Activated T-helper 17 cell treated with anti-CD3 and anti-CD28 coated beads, Interleukin-2, amount 50 U/mL, for 72 hours (primary cell): ENCODE measurements at places on chromosomes 4 and X. TPM values are rescaled to one million over a fixed set of nuclear protein-coding genes. Genes with fewer than 3 reads are reported as not detected.

CYTL1 gene
- not detected for total RNA-seq

PLAC8 gene
- 19.9 TPM for total RNA-seq

RAB33A gene
- 34.6 TPM for total RNA-seq

CLGN gene
- 0.37 TPM for total RNA-seq

HSPA4L gene
- total RNA-seq = 2.4 TPM

CT47B1 gene
- not detected for total RNA-seq

OFD1 gene
- 61.7 TPM for total RNA-seq

LDB2 gene
- not detected for total RNA-seq

MAGED4B gene
- 3.7 TPM for total RNA-seq

FRMD7 gene
- not detected for total RNA-seq

INTS12 gene
- total RNA-seq = 17.4 TPM

TCEAL5 gene
- not detected for total RNA-seq

APEX2 gene
- 33.3 TPM for total RNA-seq

RBM3 gene
- total RNA-seq = 176 TPM
